ENCODE measurements at places on chromosomes 1 and 21. TPM values are rescaled to one million over a fixed set of nuclear protein-coding genes. Genes with fewer than 3 reads are reported as not detected.

TMPRSS3 gene
- total RNA-seq, result not detected

ADORA3 gene
- 0.58 TPM for total RNA-seq

OR2L2 gene
- total RNA-seq, result 0.04 TPM

PLEKHN1 gene
- total RNA-seq, result not detected

PLPPR4 gene
- total RNA-seq, result 6.5 TPM

MEF2D gene
- 16.8 TPM for total RNA-seq

TFB2M gene
- 10.0 TPM for total RNA-seq

TRPM2 gene
- 0.89 TPM for total RNA-seq

TLR5 gene
- 3.8 TPM for total RNA-seq

NFASC gene
- total RNA-seq, result 1.0 TPM

- no peaks in the 10 kb centered on the region for H3K27me3 ChIP-seq
- no peak overlapping the region for H3K4me3 ChIP-seq
- H3K27ac ChIP-seq, result no peak overlapping the region
- peaks cover 4% of the 10 kb centered on the region for H3K4me1 ChIP-seq
- DNase-seq, result no peak
Observed at GRCh38 chr1:63721531-63722189, 52.2 kb upstream of the ROR1 start.

GRCh38 chr1:174274884-174275283 is 115.6 kb downstream of the RABGAP1L start:
- H3K36me3 ChIP-seq, result no peaks in the 10 kb centered on the region
- no peak overlapping the region for H3K27ac ChIP-seq
- no peak for DNase-seq
- H3K4me1 ChIP-seq, result no peaks in the 10 kb centered on the region

GRCh38 chr1:30378003-30378596 is 345.3 kb downstream of the MATN1 start:
- H3K27me3 ChIP-seq, result peaks cover 29% of the 10 kb centered on the region
- peaks cover 16% of the 10 kb centered on the region for H3K4me1 ChIP-seq
- no peak overlapping the region for H3K27ac ChIP-seq
- no peaks in the 10 kb centered on the region for H3K36me3 ChIP-seq

DNA sequence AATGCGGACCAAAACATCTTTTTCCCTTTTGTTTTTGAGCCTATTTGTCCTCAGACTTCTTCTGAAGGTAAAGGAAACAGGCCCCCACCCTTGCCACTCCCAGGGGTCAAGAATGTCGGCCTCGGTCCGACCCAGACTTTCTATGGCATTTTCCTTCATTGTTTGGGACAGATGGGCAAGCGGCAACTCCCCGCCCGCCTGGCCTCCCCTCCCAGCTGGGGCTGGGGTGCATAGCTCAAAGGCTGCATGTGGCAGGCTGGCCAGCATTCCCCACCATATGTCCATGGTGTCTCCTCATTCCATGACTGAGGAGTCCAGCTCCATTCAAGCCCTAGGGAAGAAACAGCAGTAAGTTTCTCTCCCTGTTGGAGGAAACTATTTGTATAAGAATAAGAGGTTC is 29.4 kb upstream of the TSPEAR start:
- H3K36me3 ChIP-seq, result no peaks in the 10 kb centered on the region
- no peak overlapping the region for H3K4me3 ChIP-seq
- no peaks in the 10 kb centered on the region for H3K4me1 ChIP-seq
- H3K27me3 ChIP-seq, result peaks cover 3% of the 10 kb centered on the region
- H3K27ac ChIP-seq, result no peak overlapping the region

DNA sequence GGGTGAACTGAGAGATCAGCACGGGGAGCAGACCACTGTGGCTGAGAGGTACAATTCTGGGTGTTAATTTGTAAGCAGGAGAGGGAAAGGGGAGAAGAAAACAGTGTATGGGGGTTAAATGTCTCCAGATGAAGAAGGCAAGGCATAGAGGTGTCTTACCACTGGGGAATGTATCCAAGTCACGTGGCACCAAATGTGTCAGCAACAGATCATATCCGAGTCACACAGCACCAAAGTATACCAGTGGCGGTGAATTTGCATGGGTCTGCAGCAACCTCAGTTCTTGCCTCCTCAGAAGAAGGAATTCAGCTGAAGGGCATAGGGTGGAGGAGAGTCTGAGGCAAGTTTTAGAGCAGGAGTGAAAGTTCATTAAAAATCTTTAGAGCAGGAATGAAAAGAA is 21.2 kb upstream of the SYCP1 start:
- no peaks in the 10 kb centered on the region for H3K36me3 ChIP-seq
- DNase-seq, result no peak
- H3K27ac ChIP-seq, result no peak overlapping the region
- no peaks in the 10 kb centered on the region for H3K4me1 ChIP-seq
- H3K27me3 ChIP-seq, result no peaks in the 10 kb centered on the region

DNA sequence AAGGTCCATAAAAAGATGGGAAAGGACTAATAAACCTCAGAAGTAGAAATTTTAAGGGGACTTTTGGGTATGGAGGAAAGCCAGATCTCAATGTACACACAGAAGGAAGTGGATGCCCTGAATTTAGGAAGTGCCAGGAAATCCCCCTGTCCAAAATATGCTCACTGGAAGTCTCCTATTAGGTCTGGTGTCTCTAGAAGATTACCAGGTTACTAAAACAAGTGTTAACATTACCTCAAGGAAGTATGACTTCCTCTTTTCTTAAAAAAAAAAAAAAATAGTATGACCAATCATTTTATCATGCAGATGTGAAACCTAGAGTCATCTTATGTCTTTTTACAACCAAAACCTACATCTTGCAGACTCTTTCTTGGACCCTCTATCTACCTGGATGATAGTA is 30.7 kb downstream of the CD58 start:
- H3K27me3 ChIP-seq, result no peaks in the 10 kb centered on the region
- no peaks in the 10 kb centered on the region for H3K4me1 ChIP-seq
- H3K36me3 ChIP-seq, result peaks cover 14% of the 10 kb centered on the region
- no peak overlapping the region for H3K4me3 ChIP-seq
- no peak for DNase-seq
- no peak overlapping the region for H3K27ac ChIP-seq

GRCh38 chr1:205800427-205800826 is 12.6 kb downstream of the SLC41A1 start:
- no peak overlapping the region for H3K27ac ChIP-seq
- no peak for DNase-seq
- peaks cover 10% of the 10 kb centered on the region for H3K4me1 ChIP-seq
- H3K36me3 ChIP-seq, result peaks cover 60% of the 10 kb centered on the region

DNA sequence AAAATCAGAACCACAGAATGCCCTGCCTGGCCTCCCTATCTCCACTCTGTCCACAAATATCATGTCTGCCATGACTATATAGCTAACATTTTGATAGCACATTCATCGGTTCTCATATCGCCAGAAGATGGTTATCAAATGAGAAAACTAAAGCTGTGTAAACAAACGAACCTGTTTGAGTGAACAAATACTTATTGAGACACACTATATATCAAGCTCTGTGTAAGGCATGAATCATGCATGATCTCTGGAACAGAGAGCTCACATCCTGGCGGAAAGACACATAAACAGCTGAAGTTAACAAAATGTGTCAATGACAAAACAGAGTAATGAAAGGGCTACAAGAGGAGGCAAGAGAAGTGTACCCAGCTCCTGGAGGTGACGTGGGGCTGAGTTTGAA is 13.1 kb downstream of the KCND3 start:
- no peaks in the 10 kb centered on the region for H3K4me1 ChIP-seq
- no peak for DNase-seq
- peaks cover 8% of the 10 kb centered on the region for H3K27me3 ChIP-seq
- no peak overlapping the region for H3K27ac ChIP-seq
- H3K4me3 ChIP-seq, result no peak overlapping the region
- no peaks in the 10 kb centered on the region for H3K36me3 ChIP-seq

DNA sequence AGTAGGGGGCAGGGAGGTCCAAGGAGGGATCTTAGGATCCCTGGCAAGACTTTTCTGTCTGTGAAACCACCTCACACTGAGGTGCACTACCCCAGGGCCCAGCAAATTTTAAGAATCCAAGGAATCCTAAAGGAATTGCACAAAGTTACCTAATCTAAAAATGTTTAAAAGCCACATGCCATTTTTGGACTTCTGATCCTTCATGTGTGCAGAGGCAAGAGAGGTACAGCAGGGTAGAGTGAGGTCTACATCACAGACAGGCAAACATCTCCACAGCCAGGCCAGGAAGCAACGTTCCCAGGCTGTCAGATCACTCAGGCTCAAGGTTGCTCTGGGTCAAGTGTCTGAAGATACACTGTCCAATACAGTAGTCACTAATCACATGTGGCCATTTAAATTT is 324.6 kb upstream of the DUSP10 start:
- no peaks in the 10 kb centered on the region for H3K27me3 ChIP-seq
- peaks cover under 1% of the 10 kb centered on the region for H3K4me1 ChIP-seq
- no peak overlapping the region for H3K4me3 ChIP-seq
- H3K36me3 ChIP-seq, result no peaks in the 10 kb centered on the region

GRCh38 chr1:184682956-184683355 is 71.7 kb downstream of the EDEM3 start:
- no peaks in the 10 kb centered on the region for H3K36me3 ChIP-seq
- no peaks in the 10 kb centered on the region for H3K27me3 ChIP-seq
- H3K4me3 ChIP-seq, result no peak overlapping the region
- H3K4me1 ChIP-seq, result no peaks in the 10 kb centered on the region

GRCh38 chr1:58041621-58042020 is 504.9 kb downstream of the OMA1 start:
- DNase-seq, result no peak
- H3K27me3 ChIP-seq, result peaks cover 3% of the 10 kb centered on the region
- H3K4me3 ChIP-seq, result no peak overlapping the region
- H3K36me3 ChIP-seq, result no peaks in the 10 kb centered on the region
- H3K27ac ChIP-seq, result no peak overlapping the region
- no peaks in the 10 kb centered on the region for H3K4me1 ChIP-seq

- H3K4me3 ChIP-seq, result no peak overlapping the region
- no peaks in the 10 kb centered on the region for H3K27me3 ChIP-seq
- no peaks in the 10 kb centered on the region for H3K4me1 ChIP-seq
- H3K36me3 ChIP-seq, result peaks cover 8% of the 10 kb centered on the region
- no peak overlapping the region for H3K27ac ChIP-seq
- no peak for DNase-seq
Observed at GRCh38 chr1:50783286-50783685, 176.8 kb downstream of the FAF1 start.

DNA sequence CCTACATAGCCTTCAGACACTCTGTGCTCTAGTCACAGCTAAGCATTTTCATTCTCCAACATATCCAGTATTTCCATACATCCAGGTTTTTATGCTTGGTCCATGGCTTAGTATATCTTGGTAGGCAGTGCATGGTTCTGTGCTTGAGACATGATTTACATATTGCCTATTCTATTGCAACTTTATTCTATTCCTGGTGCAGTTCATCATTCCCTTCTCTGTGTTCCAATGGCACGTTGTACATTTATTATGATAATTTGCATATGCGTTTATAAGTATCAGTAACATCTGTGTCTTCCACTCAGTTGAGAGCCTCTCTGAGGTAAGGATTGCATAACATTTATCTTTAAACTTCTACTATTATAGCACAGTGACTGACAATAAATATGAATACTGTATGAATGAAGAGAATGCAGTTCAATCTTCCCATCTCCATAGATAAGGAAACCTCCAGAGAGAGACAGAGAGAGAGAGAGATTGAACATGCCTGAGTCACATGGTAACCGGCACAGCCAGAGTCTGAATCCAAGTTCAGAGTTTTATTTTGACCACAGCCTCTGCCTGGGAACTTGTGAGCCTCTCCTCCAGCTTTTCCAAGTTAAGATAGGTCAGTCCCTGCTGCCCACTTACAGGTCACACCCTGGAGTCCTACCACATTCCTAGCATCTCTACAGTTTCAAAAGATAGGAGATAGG is 41.5 kb downstream of the PLPPR5 start:
- H3K4me1 ChIP-seq, result no peaks in the 10 kb centered on the region
- no peaks in the 10 kb centered on the region for H3K36me3 ChIP-seq
- peak; percentile 16 for DNase-seq
- no peak overlapping the region for H3K4me3 ChIP-seq

DNA sequence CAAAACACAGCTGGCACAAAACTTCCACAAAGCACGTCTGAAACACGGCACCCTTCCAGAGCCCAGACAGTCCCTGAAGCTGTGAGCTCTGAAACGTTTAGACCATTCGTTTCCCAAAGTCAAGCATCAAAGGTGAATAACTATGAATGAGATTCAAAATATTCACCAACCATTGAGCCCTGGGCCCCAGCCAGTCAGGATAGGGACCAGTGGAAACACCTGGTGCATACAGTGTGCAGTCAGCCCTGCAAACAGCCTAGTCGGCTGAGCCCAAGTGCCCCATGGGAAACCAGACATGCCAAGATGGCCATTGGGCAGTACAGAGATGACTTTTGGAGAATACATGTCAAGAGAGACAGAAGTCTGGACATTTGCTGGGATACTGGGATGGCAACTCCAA is 90.4 kb upstream of the EDN2 start:
- peaks cover 10% of the 10 kb centered on the region for H3K4me1 ChIP-seq
- no peaks in the 10 kb centered on the region for H3K36me3 ChIP-seq
- H3K27ac ChIP-seq, result no peak overlapping the region

DNA sequence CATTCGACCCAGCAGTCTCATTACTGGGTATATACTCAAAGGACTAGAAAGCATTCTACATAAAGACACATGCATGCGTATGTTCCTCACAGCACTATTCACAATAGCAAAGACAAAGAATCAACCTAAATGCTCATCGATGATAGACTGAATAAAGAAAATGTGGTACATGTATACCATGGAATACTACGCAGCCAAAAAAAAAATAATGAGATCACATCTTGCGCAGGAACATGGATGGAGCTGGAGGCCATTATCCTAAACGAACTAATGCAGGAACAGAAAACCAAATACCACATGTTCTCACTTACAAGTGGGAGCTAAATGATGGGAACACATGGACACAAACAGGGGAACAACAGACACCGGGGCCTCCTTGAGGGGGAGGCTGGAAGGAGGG is 43.7 kb downstream of the ELF3 start:
- H3K4me3 ChIP-seq, result no peak overlapping the region
- H3K4me1 ChIP-seq, result no peaks in the 10 kb centered on the region
- no peak overlapping the region for H3K27ac ChIP-seq

- no peak overlapping the region for H3K4me3 ChIP-seq
- peaks cover 4% of the 10 kb centered on the region for H3K4me1 ChIP-seq
- no peak overlapping the region for H3K27ac ChIP-seq
- no peak for DNase-seq
- H3K27me3 ChIP-seq, result no peaks in the 10 kb centered on the region
Observed at GRCh38 chr1:12636098-12636950, 7.6 kb upstream of the AADACL4 start.

DNA sequence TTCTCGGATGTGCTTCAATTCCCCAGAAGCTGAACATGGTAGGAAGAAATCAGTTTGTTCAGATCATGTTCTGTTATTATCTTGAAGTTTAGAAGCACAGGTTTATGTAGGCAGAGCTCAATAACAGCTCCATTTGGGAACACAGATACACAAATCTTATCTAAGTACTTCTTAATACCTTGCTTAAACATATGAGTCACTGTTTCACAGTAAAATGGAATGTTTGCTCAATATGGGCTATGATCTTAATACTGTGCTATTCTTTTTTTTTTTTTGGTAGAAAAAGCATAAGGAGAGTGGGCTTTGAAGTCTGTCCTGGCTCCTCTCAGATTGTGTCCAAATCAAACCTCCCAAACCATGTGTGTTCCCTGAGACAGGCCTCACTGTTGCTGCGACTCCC is 13.4 kb downstream of the PROK1 start:
- no peak overlapping the region for H3K4me3 ChIP-seq
- H3K36me3 ChIP-seq, result no peaks in the 10 kb centered on the region
- DNase-seq, result no peak
- peaks cover 3% of the 10 kb centered on the region for H3K27me3 ChIP-seq
- peaks cover 2% of the 10 kb centered on the region for H3K4me1 ChIP-seq
